ENCODE measurements at places on chromosomes 1 and 21.

- DNase-seq, result no peak
Measured at GRCh38 chr21:39730418-39731157, 14.4 kb upstream of the IGSF5 start.

DNA sequence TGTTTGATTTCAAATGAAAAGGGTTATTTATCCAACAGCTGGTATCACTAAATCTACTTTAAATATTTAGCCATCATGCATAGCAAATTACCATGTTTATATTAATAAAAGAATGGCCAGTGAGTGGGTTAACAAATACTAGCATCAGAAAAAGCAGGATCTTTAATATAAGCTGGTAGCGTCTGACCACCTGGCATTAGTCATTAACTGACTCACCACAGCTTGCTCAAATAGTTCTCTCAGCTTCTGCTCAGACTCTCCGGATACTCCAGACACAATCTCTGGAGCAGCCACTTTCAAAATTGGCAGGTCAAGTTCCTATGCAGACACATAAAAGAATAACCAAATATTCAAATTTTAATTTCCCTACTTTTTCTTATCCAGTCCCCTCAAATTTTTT is 29.6 kb downstream of the NVL start:
- peak; percentile 75 for DNase-seq

DNA sequence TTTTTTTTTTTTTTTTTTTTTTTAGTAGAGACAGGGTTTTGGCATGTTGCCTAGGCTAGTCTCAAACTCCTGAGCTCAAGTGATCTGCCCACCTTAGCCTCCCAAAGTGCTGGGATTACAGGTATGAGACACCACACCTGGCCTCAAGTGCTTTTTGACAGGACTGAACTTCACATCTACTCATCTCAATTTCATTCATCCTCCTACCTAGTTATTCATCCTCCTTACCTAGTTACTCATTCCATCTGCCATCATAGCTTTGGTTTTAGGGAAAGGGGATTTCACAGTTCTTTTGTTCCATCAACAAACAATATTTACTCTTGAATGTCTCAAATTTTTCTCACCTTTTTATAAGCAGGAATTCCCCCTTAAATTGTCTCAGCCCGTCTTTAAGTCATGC is 38.6 kb upstream of the RALGPS2 start:
- no peak for DNase-seq

DNA sequence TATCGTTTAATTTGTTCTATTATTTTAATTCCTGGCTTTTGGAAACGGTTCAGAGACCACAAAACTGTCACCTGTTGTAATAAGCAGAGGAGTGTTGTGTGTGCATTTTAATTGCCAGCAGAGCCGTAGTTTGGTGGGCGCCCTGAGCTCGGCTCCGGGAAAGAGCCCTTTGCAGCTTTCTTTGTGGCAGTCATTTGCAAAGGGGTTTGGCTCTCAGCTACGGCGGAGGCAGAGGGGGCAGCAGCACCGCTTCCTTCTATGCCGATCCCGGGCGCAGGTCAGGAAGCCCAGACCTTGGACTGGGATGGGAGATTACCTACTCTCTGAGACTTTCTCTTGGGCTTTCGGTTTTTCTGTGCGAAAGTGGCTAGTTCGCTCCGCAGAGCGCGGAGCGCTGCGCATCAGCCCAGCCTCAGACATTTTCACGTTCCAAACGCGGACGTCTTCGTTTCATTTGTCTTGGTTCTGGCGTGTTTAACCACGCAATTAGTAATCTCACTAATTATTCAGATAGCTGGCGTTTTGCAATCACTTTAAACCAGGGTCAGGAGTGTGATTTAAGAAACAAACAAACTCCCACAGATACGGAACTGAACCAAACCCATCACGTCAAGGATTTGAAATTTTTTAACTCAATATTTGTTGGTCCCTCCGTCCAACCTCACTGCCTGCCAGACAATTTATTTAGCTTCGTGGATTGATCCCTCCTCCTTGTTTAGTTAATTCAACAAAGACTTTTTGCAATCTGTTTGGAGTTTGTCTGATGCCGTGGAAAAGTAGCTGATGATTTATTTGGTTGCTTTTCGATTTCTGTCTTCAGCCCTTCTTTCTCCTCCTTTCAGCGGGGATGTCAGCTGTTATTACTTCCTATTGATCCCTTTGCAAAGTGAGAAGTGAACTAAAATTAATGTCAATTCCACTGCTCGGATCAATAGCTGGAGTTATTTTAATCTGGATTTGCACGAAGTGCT is 3.9 kb downstream of the RNF220 start:
- DNase-seq, result no peak

- no peak for DNase-seq
Measured at GRCh38 chr1:65918564-65918963, 125.9 kb downstream of the PDE4B start.

Measured in fibroblast of skin of abdomen (primary cell).